ENCODE measurements at places on chromosomes 2 and 18. TPM values are rescaled to one million over a fixed set of nuclear protein-coding genes. Genes with fewer than 3 reads are reported as not detected.
A peak's percentile ranks its signal among the peaks of the same experiment; 100 is the strongest.

SLC5A7 gene
- not detected for total RNA-seq

- no peak overlapping the region for H3K27ac ChIP-seq
- H3K27me3 ChIP-seq = no peaks in the 10 kb centered on the region
- no peaks in the 10 kb centered on the region for H3K36me3 ChIP-seq
- DNase-seq = peak; percentile 60
- no peaks in the 10 kb centered on the region for H3K4me1 ChIP-seq
Measured at GRCh38 chr2:232897598-232898408, 27.7 kb downstream of the SNORC start.

KIF5C gene
- total RNA-seq = 6.2 TPM

DNA sequence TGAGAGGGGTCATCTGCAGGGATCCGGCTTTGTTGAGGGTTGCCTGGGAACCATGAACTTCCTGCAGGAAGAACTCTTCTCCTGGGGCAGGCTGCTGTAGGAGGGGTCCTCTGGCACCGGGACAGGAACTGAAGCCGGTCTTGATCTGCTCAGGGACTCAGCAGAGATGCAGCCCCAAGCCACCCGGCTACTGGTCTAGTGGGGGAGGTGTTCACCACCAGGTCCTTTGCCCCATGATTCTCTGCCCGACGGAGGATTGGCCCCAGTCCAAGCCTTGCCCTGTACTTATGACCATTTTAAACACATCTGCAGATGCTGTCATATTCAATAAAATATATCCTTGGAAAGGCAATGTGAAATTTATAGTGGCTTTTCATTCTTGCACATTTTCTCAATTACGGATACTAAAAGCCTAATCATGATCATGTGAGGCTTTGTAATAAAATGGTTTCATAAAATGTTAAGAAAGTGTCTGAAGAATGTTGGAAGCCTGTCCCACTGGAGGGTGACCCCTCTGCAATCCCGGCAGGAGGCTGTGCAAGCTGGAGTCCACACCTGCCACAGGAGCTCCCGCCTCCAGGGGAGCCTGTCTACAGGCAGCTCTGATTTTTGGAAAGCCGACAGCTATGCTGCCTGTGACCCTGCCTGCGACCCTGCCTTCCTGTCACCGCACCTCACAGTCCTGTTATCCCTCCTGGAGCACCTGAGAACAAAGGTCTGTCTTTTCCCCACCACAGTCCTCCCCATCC, 98.8 kb upstream of the TAF1B start:
- no peak overlapping the region for H3K27ac ChIP-seq
- DNase-seq = no peak
- no peaks in the 10 kb centered on the region for H3K27me3 ChIP-seq
- H3K36me3 ChIP-seq = no peaks in the 10 kb centered on the region
- H3K4me1 ChIP-seq = no peaks in the 10 kb centered on the region

DNA sequence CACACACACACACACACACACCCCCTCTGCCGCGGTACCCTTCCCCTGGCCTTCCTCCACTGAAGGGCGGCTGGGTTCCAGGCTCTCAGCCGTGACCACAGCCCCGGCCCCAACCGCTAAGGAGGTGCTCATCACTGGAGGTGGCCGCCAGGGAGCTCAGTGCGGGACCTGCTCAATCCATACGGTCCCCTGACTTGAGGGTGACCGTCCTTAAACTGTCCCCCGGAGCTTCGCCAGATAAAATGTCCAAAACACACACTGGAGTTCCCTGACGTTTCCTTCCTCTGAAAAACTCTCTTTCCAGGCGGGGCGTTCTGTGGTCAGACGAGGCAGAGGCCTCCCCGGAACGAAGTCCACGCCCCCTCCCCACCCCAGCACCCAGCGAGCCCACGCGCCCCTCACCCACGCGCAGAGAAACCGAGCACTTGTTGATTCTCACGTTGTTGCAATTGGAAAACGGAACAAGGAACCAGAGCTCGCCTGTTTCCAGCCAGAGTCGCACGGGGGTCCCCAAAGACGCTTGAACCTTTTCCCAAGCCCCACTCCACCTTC, 1.4 kb downstream of the MBP start:
- H3K4me1 ChIP-seq = peaks cover 36% of the 10 kb centered on the region
- H3K27ac ChIP-seq = peak overlapping the region; percentile 92
- H3K4me3 ChIP-seq = peak overlapping the region; percentile 77
- no peaks in the 10 kb centered on the region for H3K27me3 ChIP-seq
- no peaks in the 10 kb centered on the region for H3K36me3 ChIP-seq
- DNase-seq = peak; percentile 77
